ENCODE measurements at places on chromosomes 12 and 14.

- DNase-seq = no peak
These were observed 104.1 kb downstream of the VEZT start for GRCh38 chr12:95321516-95322246.

- peak; percentile 63 for DNase-seq
These were observed 41.6 kb downstream of the ITPR2 start for GRCh38 chr12:26791301-26791791.

GRCh38 chr12:65993173-65993572, 137.4 kb downstream of the LLPH start:
- no peak for DNase-seq

- no peak for DNase-seq
These were observed 22.8 kb downstream of the CPM start for GRCh38 chr12:68910128-68910527.

- no peak for DNase-seq
These were observed 67.0 kb downstream of the CRADD start for GRCh38 chr12:93743999-93744689.

- DNase-seq = no peak
These were observed 4.0 kb downstream of the GLT1D1 start for GRCh38 chr12:128857133-128857763.

- DNase-seq = peak; percentile 56
These were observed 35.1 kb upstream of the OTOGL start for GRCh38 chr12:80064269-80064668.

DNA sequence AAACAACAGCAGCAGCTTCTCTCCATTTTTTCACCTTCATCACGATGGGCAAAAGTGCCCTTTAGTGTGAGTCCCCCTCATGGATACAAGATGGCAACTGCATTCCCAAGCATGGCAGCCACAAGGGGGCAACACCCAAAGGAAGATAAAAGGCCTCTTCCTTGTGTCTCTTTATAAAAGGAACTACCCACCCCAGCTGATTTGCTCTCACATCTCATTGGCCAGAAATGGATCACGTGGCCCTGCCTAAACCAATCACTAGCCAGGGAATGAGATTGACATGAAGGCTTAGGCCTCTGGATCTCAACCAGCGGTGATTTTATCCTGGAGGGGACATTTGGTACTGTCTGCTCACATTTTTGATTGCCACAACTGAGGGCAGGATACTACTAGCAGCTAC, 21.9 kb upstream of the IFT81 start:
- peak; percentile 72 for DNase-seq

DNA sequence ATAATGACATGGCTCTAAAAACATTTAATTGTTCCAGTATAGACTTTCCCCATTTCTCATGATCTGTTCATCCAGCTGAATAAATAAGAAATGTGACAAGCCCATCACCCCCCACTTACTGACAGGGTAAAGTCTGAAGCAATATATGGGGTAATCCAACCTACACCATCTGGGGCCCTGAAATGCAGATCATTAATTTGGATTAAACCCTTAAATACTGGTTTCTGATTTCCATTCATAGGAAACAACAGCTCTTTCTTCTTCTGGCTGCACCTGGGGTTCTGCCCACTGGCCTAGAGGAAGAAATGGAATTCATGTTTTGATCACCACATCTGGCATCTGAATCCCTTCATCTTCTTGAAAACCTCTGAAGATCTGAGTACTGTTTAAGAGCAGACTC, 39.3 kb upstream of the ACSM4 start:
- no peak for DNase-seq

- DNase-seq = no peak
These were observed 7.4 kb upstream of the OR6J1 start for GRCh38 chr14:22651586-22651985.

GRCh38 chr12:11879306-11879705, 191.4 kb upstream of the BCL2L14 start:
- peak; percentile 68 for DNase-seq

DNA sequence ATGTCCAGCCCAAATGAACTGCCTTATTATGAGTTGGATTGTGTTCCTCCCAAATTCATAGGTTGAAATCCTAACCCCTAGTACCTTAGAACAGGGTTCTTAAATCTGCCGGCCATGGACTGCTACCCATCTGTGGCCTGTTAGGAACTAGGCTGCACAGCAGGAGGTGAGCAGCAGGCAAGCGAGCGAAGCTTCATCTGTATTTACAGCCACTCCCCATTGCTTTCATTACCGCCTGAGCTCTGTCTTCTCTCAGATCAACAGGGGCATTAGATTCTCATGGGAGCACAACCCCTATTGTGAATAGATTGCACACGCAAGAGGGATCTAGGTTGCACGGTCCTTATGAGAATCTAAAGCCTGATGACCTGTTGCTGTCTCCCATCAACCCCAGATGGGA, 9.8 kb upstream of the EML5 start:
- no peak for DNase-seq

- no peak for DNase-seq
These were observed 10.7 kb upstream of the ZNF605 start for GRCh38 chr12:132966676-132967415.

- DNase-seq = peak; percentile 22
These were observed 16.7 kb downstream of the OR9K2 start for GRCh38 chr12:55142669-55143565.

GRCh38 chr14:93186466-93186865, 1.3 kb downstream of the LYSET start:
- DNase-seq = no peak

DNA sequence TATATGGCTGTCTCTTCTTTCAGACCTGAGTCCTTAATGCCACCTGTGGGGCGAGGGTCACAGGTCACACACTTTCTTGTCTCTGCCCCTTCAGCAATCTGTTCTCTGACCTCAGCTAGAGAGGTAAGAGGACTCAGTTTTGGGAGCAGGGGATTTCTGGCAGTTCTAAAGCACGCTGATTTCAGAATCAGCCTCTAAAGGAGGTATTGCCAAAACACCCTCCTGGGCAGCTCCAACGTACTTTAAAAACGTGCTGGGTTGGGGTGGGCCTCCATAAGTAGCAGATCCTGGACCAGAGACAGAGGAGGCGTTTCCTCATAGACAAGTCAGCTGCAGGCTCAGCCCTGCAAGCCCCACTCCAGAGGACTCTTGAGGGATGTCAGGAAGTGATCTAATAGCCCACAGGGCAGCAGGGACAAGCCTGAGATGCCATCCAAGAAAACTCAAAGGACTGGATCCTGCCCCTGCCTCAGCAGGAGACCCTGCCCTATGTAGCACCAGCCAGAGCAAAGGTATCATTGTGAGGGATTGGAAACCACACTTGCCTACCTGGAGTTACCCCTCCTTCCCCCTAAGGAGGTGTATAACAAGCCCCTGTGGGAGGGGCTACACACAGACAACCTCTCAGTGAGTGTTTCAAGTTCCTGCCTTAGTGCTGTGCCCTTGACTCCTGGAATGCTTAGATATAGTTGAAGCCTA, 8.5 kb downstream of the CTDSP2 start:
- DNase-seq = peak; percentile 65

GRCh38 chr12:81819991-81820633, 61.0 kb upstream of the PPFIA2 start:
- DNase-seq = peak; percentile 81

DNA sequence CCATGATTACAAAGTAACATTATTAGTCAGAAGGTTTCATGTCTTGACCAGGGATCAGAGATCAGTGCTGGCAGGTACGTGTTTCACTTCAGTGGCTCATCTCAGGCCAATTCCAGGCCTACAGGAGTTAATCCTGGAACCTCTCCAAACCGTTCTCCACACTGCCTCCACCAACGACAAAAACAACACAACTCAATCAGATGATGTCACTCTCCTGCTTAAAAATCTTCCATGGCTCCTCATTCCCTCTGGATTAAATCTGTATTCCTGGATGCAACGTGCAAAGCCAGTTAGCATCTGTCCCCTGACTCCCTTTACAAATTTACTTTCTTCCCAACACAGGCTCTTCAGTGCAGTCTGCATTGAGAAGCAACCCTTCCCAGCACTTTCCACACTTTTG, 34.3 kb upstream of the TXNRD1 start:
- peak; percentile 42 for DNase-seq

DNA sequence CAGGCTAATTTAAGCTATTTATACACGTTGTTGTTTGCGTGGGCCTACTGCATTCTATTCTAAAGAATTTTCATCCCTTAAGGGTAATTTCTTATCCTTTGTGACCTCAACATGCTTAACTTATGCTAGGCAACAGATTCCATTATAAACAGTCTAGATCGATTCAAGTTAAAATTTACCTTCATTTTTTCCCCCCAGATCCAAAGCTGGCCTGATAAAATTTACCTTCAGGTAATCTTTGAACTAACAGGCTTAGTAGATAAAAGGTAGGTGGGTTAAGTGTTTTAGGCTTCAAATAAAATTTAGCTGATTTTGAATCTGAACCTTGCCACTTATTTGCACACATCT, 389 bp upstream of the CCNB1IP1 start:
- DNase-seq = no peak

DNA sequence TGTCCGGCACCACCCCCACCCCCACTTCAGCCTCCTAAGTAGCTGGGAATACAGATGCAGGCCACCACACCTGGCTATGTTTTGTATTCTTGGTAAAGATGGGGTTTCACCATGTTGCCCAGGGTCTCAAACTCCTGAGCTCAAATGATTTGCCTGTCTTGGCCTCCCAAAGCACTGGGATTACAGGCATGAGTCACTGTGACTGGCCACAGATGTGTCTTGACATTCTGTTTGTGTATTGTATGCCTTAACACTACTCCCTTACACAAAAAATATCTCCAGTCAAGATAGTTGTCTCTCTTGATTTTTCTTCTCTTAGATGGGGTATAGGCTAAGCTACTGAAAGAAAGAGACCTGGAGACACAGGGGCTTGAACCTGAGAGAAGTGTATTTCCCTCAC, 17.6 kb downstream of the CLEC14A start:
- DNase-seq = peak; percentile 15

DNA sequence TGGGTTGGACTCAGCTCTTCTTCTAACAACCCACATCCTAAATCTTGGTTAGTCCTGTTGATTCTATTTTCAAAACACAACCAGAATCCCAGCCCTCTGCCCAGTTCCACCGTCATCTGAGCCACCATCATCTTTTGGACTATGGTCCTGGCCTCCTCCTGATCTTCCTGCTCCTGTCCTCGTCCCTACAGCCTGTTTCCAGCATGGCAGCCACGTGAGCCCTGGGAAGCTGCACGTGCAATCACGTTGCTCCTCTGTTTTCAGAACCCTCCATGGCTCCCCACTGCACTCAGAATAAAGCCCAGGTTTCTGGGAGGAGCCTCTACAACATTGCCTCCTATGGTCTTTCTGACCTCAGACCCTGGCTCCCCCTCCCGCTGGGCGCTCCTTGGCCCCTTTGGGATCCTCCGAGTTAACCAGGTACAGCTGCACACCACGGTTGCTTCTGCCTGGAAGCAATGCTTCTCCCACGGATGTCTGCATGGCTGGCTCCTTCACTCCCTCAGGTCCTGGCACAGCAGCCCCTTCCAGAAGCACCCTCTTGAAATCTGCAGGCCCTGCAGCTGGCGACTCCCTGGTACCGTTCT, 44.5 kb downstream of the BEGAIN start:
- no peak for DNase-seq

- DNase-seq = no peak
These were observed 120.1 kb downstream of the RALGAPA1 start for GRCh38 chr14:35689000-35689460.

- DNase-seq = no peak
These were observed 129.6 kb upstream of the CDKN3 start for GRCh38 chr14:54267172-54267571.

DNA sequence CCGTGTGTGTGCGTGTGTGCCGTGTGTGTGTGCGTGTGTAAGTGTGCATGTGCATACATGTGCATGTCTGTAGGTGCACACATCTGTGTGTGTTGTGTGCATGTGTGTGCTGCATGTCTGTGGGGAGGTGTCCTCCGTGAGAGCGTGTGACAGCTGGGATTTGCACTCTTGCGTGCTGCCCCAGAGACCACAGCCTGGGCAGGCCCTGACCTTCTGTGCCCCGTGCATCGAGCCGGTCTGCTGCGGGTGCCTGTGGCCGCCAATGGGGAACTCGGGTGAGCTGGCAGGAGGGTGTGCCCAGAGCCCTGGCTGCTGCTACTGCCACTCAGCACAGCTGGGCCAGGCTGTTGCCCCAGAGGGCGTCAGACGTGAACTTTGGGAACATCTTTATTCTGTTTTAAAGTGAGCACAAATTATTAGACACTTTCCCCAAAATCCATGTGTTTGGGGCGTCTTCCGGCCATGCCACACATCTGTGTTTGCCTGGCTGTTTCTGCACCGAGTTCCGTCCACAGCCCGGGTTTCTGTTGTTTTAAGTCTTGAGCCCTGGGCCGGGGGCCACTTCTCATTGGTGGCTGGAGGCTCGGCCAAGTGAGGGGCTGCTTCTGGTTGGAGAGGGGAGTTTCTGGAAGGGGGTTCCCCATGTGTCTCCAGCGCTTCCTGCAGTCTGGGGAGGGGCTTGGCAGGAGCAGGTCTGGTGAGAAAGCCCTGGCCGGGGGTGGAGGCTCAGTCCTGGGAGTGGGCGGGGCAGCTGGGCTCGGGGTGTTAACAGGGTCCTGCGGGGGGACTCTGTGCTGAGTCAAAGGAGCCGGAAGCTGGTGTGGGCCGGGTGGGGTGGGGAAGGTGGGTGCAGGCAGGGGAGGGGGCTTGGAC, 7.6 kb downstream of the CEP170B start:
- DNase-seq = no peak

DNA sequence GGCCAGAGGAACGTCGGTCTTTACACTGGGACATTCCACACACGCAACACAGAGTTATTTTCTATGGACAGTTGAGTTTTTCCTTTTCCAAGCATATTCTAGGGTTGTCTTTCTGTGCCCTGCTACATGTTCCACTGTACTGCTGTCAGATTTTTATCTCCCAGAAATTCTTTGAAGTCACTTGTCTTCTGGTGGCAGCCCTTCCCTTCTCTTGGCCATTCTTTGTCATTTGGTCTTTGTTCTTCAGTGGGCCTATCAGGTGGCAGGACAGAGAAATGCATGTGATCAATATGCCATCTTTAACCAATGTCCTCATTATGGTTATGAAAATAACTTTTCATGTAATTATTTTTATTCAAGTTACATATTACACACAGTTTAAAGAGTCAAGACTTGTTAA, 36.3 kb downstream of the MARK3 start:
- DNase-seq = no peak

DNA sequence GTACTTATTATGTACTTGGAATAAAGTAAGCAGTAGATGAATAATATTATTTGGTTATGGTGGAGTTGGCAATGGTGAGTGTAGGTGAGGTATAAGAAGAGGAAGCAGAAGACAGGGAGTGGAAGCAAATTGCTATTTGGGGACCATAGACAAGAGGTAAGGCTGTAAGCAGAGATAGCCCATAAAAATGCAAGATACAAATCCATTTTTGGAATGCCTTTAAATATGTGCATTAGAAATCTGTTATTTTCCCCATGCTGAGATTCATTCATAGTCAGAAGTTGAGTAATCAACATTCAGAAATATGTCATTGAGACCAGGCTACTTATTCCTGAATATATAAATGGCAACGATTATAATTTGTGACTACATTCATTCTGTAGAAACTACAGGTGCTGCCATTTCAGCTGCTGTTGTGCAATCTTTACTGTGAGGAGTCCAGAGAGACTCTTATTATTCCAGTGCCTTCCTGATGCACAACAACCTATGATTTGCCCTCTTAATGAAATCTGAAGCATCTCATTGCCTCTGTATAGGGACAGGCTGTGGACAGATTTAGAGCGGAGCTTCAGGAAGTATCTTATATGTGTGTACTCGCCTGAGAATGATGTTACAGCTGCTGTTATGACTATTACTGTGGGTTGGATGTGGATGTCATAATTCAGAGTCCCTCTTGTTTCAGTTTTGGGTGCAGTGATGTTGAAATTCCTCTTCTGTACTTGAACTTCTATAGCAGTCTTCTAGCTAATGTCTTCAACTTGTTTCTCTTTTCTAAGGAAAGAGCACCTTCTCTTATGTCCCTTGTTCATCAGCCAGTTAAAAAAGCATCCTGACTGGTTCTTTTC, 173.8 kb downstream of the NAV3 start:
- DNase-seq = no peak
